ENCODE measurements at places on chromosomes 4 and X. TPM values are rescaled to one million over a fixed set of nuclear protein-coding genes. Genes with fewer than 3 reads are reported as not detected.

The C4orf36 gene
- total RNA-seq: 1.7 TPM

The TCEAL6 gene
- total RNA-seq: not detected

The SMIM43 gene
- total RNA-seq: not detected

The LRPAP1 gene
- 193 TPM for total RNA-seq

The RELL1 gene
- 57.7 TPM for total RNA-seq

Measured in nasal cavity respiratory epithelium epithelial cell of viscerocranial mucosa (primary cell).